ENCODE measurements at places on chromosomes 4 and X.
A peak's percentile ranks its signal among the peaks of the same experiment; 100 is the strongest.

DNA sequence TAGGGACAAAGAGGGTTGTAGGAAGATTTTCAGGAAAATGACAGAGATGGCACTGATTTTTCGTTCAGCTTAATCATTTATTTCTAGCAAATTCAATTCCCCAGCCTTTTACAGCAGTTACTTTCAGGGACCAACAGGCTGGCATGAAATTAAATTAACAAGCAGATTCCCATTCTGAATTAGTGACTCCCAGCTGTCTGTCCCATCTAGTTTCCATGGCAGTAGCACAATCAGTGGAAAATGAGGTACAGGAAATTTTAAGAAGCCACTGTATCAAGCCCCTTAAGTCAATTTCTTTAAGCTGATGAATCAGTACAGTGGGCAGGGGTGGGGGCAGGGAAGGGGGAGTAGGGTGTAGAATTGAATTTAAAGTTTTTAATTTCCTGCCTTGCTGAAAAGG is 121.1 kb upstream of the TEX13C start:
- no peak for DNase-seq

- DNase-seq = peak; percentile 15
Measured at GRCh38 chr4:153438916-153439756, 27.0 kb upstream of the TMEM131L start.

GRCh38 chr4:56744030-56744429 is 62.9 kb upstream of the HOPX start:
- no peak for DNase-seq

DNA sequence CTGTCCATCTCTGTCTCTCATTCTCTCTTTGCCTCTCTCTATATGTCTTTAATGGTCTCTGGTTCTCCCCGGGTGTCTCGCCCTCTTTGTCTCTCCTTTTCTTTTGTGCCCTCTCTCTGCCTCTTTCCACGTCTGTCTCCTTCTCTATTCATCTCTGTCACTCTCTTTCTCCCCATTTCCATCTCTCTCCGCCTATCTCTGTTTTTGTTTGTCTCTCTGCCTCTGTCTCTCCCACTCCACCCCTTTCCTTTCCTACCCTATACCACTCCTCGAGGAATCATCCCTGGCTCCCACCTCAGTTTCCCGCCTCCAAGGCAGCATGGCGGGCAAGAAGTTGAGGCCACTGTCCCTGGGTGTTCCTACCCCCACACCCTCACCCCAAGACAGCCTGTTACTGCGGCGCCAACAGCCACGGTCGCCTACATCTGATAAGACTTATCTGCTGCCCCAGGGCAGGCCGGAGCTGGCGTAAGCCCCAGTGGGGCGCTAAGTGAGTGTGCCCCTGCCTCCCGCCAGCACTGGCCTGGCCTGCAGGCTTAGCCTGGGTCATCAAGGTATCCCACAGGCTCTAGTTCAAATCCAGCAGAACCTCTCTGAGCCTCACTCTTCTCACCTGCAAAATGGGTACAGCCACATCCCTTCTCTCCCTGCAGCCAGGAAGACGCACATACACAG is 713 bp upstream of the GATA1 start:
- DNase-seq = no peak

GRCh38 chr4:54320826-54321685 is 92.0 kb downstream of the PDGFRA start:
- no peak for DNase-seq

GRCh38 chr4:107740381-107740780 is 20.3 kb upstream of the PAPSS1 start:
- DNase-seq = no peak

- no peak for DNase-seq
Measured at GRCh38 chr4:181674315-181674875, 568.8 kb upstream of the TENM3 start.

All from stimulated activated CD4-positive, alpha-beta T cell treated with anti-CD3 and anti-CD28 coated beads, Interleukin-4, amount 100 ng/mL, for 1 hour (primary cell).